ENCODE measurements at places on chromosomes 11 and 22.

DNA sequence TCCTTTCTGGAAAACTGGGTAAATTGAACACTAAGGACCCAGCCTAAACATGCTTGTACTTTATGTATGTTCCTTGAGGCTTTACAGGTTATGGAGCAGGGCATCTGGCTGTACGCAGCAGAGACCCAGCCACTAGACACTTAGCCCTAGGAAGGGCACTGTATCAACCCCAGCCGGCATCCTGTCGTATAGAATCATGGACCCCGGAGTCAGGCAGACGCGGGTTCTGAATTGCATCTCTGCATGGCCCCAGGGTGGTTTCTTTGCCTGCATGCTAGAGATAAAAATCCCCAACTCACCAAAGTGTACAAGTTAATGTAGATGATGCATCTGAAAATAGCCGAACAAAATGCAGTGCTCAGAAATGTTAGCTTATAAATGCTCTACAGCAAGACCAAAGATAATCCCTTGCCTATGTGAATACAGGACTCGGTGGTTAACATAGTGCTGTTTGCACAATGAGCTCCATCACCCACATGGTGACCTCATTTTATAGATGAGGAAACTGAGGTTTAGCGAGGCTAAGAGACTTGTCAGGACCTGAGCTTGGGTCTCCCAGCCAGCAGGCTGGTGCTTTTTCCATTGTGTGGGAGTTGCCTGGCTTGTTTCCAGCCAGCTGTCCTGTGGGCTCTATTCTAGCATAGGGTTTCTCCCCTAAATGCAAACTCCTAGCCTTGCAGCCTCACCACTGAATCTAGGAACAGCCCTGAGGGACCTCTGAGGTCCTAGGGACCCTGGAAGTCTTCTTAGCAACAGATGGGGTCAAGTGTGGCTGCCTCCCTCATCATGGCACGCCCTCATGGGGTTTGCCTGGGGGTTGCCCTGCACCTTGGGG, 7.3 kb downstream of the CD6 start:
- DNase-seq, result no peak

DNA sequence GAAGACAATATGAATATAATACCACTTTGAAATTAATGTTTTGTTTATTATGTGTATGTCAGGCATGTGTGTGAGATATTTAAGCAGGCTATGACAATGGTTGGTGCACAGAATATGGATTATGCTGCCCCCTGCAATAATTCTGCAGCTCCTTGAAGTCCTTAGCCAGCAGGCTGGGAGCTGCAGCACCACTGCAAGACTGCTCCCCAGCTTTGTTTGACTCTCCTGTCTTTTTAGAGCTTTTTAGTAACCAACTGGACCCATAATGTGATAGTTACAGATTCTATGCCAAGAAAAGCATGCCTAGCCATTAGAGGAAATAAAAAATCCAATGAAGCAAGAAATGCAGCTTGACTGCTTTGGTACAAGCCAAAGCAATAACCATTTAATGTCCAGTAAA, 535.1 kb downstream of the TMEM135 start:
- no peak for DNase-seq

DNA sequence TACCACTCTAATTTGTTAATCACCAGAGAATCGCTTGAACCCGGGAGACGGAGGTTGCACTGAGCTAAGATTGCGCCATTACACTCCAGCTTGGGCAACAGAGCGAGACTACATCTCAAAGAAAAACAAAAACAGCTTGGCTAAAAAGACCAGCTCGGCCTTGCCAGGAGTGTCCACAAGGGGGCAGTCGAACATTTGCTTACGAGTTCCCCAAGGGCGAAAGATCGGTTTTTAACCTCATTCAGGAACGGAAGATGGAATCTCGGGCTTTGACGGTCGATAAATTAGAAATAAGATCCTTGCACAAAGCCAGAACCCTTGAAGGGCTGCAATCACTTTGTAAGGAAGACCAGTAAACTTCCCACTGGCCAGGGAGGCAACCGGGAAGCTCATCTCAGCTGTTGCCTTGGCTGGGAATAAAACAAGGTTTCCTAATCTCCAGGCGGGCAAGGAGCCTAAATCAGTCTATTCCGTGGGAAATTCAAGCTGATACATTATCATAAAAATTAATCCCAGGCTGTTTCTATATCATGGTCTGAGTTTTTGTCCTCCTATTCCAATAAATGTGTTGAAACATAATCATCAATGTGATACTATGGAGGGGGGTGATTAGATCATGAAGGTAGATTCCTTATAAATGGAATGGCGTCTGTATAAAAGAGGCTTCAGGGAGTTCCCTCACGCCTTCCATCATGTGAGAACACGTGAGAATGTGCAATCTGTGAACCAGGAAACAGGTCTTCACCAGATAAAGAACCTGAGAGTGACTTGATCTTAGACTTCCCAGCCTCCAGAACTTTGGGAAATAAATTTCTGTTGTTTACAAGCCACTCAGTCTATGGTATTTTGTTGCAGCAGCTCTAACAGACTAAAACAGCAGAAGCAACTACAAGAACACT, 14.9 kb upstream of the SLC29A2 start:
- DNase-seq, result no peak

- no peak for DNase-seq
Observed at GRCh38 chr22:40203572-40203971, 25.8 kb downstream of the TNRC6B start.

DNA sequence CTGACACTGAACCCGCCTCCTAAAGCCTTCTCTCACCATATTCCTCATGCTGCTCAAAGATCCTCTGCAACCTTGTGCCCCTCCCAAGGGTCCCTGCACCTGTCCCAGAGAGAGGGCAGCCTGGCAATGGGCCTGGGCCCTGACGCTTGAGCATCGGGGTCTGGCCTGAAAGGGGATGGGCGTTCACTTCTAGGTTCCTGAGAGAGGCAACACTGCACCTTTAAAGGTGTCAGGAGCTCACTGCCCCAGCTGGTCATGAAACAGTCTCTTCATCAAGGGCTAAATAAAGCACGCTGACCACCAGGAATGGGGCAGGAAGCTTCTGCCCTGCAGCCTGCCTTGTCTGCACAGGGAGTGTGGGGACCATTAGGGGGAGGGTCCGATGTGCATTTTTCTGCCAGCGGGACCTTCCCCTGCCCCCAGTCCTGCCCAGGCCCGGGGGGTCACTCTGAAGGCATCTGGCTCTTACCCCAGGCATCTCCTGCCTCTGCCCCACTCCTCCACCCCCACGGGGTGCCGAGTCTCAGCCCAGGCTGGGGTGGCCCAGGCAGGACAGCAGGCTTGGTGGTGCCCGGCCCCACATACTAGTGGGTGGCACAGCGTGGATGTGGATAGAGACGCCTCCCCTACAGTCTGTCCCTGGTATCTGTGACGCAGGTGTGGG, 3.5 kb downstream of the C11orf21 start:
- DNase-seq, result no peak

GRCh38 chr11:30322191-30322590, 713 bp upstream of the ARL14EP start:
- DNase-seq, result no peak

GRCh38 chr11:113091481-113091780, 130.2 kb downstream of the NCAM1 start:
- no peak for DNase-seq

- no peak for DNase-seq
Observed at GRCh38 chr22:19738664-19739447, 15.5 kb downstream of the GP1BB start.

DNA sequence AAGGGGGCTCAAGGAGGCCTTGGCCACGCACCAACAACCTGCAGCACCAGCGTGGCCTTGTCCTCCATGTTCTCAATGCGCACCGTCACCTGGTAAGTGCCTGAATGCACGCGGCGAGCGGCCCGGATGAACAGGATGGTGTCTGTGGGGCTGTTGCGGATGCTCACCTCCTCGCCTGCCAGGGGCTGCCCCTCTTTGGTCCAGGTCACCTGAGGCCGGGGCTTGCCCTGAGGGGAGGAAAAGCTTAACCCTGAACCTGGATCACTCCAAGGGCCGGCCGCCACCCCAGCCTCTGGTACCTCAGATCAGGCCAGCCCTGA, 19.0 kb downstream of the MYBPC3 start:
- DNase-seq, result no peak

DNA sequence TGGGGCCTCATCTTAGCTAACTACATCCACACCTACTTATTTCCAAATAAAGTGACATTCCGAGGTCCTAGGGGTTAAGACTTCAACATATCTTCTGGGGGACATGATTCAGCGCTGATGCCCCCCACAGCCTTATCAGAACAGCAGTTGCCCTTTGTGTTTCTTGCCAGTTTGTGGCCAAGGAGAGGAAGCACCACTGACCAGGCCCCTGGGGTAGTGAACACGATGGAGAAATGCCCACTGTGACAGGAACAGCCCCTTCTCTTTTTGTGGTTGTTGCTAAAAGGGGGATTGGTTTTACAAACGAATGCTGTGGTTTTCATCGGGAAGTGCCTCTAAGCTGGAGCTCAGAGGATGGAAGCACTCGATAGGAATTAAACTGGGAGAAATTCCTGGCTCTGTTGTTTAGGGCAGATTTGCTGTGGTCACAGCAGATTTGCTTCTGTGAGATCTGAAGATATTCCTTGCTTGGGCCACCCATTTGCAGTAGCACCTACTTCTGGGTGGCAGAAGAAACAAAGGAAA, 88.8 kb downstream of the ABTB2 start:
- no peak for DNase-seq

GRCh38 chr11:6111673-6112072, 4.2 kb downstream of the OR56B4 start:
- DNase-seq, result no peak

GRCh38 chr22:28426346-28427132, 253.1 kb downstream of the TTC28 start:
- no peak for DNase-seq

DNA sequence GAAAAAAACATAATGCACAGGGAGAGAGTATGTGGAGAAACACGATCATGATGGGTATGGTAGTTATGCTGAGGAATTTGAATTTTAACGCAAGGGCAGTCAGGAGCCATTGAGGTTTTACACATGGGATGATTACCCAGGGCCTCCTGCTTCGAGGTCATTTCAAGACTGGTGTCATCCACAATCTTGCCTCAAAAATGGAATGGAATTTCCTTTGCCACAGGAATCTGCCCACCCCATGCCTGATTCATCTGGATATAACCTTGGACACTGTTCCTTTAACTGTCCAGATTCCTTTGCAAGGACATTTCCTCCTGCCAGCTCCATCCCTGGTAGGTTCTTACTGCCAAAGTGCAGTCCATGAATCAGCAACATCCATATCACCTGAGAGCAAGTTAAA, 655.9 kb upstream of the TENM4 start:
- no peak for DNase-seq

GRCh38 chr11:111044751-111045406, 200.6 kb upstream of the POU2AF2 start:
- no peak for DNase-seq

DNA sequence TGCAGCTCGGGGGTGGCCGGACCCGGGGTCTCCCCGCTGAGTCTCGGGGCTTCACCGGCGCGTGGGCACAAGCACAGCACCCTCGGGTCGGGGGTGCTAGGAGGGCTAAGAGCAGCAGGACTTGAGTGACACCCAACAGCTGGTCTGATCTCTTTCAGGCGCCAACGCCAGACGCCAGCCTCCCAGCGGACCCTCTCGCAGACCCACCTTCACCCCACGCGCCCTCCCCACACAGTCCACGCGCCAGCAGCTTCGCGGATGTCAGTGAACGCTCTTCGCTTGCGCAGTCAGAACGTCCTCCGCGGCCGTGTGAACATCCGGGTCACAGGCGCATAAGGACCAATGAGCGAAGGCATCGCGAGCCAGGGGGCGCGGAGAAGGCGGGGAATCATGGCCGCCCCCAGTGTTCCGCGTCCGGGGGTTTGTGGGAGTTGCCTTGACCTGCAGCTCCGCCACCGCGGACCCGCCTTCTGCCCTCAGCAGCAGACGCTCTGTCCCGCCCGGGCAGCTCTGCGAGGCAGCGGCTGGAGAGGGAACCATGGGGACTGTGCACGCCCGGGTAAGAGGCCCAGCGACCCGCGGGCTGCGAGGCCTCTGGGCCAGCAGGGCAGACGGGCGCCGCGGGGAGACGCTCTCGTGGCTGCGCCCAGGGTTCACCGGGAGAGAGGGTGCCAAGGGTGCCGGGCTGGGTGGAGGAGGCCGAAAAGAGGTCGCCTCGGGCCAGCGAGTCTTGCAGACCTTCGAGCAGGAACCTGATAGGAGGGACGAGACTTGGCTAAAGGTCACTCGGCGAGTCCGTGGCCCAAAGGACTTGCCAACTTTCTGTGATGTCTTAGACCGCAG, at the start of gene SAMM50:
Gene SAMM50 (plus strand): TSS at position 403 of the 843 bp plus-strand sequence. CDS start 136 bp downstream, at position 539.
- DNase-seq, result peak; percentile 46

GRCh38 chr11:119974051-119974450, 163.9 kb downstream of the TRIM29 start:
- no peak for DNase-seq

DNA sequence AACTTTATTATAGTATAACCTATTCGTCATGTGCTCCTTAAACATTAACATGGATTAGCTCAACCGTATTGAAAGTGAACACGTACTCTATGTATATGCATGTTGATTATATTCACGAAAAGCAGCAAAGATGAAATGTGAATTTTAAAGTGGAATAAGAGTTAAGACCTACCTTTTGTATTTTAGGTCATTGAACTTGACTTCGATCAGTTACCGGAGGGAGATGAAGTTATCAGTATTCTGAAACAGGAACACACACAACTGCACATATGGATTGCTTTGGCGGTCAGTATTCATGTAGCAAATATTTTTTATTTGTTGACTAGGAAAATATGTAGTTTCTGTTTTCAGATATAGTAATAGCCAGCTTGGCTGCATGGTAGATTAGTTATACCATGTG, 1.4 kb downstream of the CTR9 start:
- no peak for DNase-seq

- DNase-seq, result no peak
Observed at GRCh38 chr11:107777110-107777509, 65.3 kb upstream of the SLN start.

- no peak for DNase-seq
Observed at GRCh38 chr11:47489395-47489755, 40.4 kb upstream of the RAPSN start.

GRCh38 chr11:75667831-75668450, 897 bp downstream of the MAP6 start:
- DNase-seq, result no peak

GRCh38 chr11:126834573-126834972, 166.0 kb downstream of the KIRREL3 start:
- DNase-seq, result no peak

DNA sequence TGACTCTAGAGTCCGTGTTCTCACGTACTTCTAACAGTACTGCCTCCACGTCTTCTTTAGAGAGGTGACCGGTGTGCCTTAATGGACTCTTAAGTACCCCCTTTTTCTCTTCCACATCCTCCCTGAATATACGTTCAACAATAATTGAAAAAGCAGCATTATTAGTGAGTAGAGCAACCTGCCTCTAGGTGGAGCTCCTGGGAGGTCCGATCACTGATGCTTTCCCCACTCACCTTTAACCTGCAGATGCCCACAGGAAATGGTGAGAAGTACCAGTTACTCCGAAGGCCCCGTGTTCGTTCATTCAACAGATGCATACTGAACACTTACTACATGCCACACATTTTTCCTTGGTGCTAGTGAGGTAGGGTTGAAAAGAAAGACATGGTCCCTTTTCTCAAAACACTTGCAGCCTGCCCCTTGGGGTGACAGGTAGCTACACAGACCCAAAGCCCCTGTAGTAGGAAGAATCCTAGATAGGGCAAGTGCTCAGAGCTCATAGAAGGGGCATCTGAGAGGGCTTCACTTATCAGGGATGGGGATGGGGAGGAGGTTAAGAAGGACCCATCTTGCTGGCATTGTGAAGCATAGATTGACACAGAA, 72.7 kb downstream of the FEZ1 start:
- no peak for DNase-seq

GRCh38 chr11:76371170-76371569, 9.8 kb downstream of the THAP12 start:
- DNase-seq, result no peak

- no peak for DNase-seq
Observed at GRCh38 chr22:45867906-45868555, 108.9 kb downstream of the WNT7B start.
